ENCODE measurements at places on chromosomes 11 and 22. TPM values are rescaled to one million over a fixed set of nuclear protein-coding genes. Genes with fewer than 3 reads are reported as not detected.

The GRAP2 gene
- 1.2 TPM for polyA plus RNA-seq

The LRRC32 gene
- 57.5 TPM for polyA plus RNA-seq

The CFAP300 gene
- 4.9 TPM for polyA plus RNA-seq

The IGLL5 gene
- 0.29 TPM for polyA plus RNA-seq

Measured in left renal cortex interstitium (tissue), 4 donors.